Endothelial cell (in vitro differentiated cells): ENCODE measurements at places on chromosomes 2 and 18.

GRCh38 chr18:75376004-75376403 lies 51.5 kb downstream of the SMIM21 start:
- no peaks in the 10 kb centered on the region for H3K27me3 ChIP-seq
- peaks cover 1% of the 10 kb centered on the region for H3K36me3 ChIP-seq
- no peaks in the 10 kb centered on the region for H3K4me1 ChIP-seq
- no peak overlapping the region for H3K27ac ChIP-seq
- DNase-seq, result no peak

DNA sequence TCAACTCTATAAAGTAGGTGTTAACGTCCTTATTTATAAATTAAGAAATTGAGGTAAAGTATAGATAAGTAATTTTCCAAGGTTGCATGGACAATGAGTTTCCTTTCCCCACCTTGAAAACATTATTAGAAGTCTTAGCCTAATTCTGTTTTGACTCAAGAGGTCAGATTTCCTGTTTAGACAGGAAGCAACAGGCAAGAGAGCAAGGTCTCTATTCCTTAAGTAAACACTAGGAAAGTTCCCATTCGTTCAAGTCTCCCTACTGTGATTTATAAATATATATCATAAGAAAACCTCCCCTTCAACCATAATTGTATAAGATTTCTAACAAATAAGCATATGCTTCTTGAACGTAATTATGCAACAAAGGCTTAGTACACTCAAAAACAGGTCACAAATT lies 40.3 kb downstream of the CLASP1 start:
- no peak for DNase-seq
- peak overlapping the region; percentile 38 for H3K4me3 ChIP-seq
- H3K4me1 ChIP-seq, result peaks cover 35% of the 10 kb centered on the region
- peak overlapping the region; percentile 67 for H3K27ac ChIP-seq
- H3K36me3 ChIP-seq, result peaks cover 10% of the 10 kb centered on the region

- no peak overlapping the region for H3K4me3 ChIP-seq
- H3K4me1 ChIP-seq, result no peaks in the 10 kb centered on the region
- H3K27ac ChIP-seq, result no peak overlapping the region
These were observed 337.8 kb downstream of the ARHGAP15 start for GRCh38 chr2:143467011-143467410.

- H3K27me3 ChIP-seq, result peaks cover 13% of the 10 kb centered on the region
These were observed 137.6 kb downstream of the HDAC4 start for GRCh38 chr2:239263231-239263630.

GRCh38 chr2:38650012-38650411 lies 15.9 kb upstream of the GALM start:
- H3K27me3 ChIP-seq, result peaks cover 2% of the 10 kb centered on the region
- no peak overlapping the region for H3K4me3 ChIP-seq
- H3K36me3 ChIP-seq, result no peaks in the 10 kb centered on the region
- H3K27ac ChIP-seq, result no peak overlapping the region
- peaks cover 5% of the 10 kb centered on the region for H3K4me1 ChIP-seq
- DNase-seq, result no peak
